Activated CD8-positive, alpha-beta memory T cell treated with anti-CD3 and anti-CD28 coated beads for 1 hour (primary cell): ENCODE measurements at places on chromosomes 5 and 9.
A peak's percentile ranks its signal among the peaks of the same experiment; 100 is the strongest.

DNA sequence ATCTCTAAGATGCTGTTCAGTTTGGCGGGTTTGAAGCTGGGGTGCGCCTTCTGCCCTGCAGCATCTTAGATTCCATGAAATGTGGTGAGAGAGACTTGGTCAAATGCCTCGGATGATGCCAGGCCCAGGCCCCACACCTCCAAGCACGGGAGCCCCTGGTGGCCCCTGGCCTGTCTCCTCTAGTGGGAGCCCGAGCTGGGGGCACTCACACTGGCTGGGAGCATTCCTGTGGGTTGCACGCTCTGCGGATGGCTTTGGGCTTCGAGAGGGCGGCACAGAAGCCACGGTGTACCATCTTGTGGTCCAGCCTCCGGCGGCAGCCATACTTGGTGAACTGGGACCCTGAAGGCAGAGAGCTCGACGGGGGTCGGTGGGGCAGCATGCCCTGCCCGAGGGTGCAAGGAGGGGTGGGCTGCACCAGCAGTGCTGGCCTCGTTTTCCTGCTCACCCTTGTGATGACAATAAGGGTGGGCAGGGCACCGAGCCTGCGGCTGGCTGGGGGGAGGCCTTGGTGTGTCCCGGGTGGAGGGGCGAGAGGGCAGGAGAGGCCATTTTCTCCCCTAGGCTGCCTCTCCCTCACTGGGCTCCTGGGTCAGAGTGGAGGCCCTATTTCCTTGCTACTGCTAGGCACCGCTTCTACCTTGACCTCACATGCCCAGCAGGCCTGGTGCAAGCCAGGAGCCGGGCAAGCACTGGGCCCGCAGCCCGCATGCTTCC is 65.8 kb downstream of the ZNF354C start:
- DNase-seq: no peak

DNA sequence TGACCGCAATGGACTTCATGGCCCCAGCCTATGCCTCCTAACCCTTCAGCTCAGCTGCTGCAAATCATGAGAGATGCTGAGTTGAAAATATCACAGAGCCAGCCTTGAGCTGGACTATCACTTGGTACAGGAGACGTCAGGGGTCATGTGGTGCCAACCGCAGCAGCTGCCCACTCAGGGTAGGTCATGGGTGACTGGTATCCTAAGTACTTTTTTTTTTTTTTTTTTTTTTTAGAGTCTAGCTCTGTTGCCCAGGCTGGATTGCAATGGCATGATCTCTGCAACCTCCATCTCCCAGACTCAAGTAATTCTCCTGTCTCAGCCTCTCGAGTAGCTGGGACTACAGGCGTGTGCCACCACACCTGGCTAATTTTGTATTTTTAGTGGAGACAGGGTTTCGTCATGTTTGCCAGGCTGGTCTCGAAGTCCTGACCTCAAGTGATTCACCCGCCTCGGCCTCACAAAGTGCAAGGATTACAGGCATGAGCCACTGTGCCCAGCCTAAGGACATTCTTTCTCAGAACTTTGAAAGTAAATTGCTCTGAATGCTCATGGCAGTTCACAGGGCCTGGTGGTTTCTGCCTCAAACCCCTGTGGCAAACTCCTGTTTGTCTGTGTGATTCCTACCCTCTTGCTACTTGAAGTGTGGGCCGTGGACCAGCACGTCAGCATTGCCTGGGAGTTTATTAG is 21.3 kb downstream of the WWC1 start:
- no peak for DNase-seq

- no peak for DNase-seq
These were observed 105.5 kb downstream of the STRBP start for GRCh38 chr9:123162791-123163345.

DNA sequence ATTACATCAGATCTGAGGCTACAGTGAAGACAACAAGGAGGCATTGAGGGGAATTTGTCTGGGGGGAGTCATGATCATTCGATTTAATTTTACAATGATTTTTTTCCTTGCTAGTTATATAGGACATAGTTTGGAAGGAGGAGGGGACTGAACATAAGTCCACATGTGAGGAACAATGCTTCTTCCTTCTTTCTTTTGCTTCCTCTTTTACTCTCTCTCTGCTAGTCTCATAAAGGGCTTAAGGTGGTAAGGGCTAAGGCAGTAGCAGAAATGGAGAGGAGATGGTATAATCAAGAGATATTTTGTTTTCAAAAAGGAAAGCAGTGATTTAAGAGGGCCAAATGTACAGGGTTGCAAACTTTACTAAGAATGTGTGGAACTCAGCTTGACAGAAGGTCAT is 64.3 kb downstream of the GRIN3A start:
- no peak for DNase-seq

DNA sequence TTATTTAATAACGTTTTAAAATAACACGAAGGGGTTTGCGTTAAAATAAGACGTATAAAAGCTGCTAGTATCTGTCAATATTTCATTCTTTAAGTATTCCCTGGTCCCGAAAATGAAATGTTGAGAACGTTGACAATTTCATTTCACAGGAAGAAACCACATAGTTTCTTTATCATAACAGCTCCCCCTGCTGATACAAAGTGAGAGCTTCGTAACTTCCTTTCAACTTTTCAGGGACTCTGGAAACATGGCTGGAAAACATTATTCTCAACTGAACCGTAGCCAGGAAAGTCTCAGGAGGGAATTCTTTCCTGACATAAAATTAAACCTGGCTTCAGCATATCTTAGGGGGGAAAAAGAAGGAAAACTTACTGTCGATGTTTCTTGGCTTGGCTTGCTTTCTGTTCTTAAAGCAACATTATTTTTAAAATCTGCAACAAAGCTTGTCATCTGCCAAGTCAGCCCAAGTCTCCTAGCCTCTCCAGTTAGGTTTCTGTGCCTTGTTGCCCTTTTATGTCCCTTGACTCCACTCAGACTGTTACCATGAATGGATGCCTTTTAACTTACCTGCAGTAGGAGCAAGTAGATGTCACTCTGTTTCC is 122.9 kb upstream of the DAB2 start:
- no peak for DNase-seq

GRCh38 chr9:112411626-112412027 is 31.7 kb downstream of the HSDL2 start:
- no peak for DNase-seq

DNA sequence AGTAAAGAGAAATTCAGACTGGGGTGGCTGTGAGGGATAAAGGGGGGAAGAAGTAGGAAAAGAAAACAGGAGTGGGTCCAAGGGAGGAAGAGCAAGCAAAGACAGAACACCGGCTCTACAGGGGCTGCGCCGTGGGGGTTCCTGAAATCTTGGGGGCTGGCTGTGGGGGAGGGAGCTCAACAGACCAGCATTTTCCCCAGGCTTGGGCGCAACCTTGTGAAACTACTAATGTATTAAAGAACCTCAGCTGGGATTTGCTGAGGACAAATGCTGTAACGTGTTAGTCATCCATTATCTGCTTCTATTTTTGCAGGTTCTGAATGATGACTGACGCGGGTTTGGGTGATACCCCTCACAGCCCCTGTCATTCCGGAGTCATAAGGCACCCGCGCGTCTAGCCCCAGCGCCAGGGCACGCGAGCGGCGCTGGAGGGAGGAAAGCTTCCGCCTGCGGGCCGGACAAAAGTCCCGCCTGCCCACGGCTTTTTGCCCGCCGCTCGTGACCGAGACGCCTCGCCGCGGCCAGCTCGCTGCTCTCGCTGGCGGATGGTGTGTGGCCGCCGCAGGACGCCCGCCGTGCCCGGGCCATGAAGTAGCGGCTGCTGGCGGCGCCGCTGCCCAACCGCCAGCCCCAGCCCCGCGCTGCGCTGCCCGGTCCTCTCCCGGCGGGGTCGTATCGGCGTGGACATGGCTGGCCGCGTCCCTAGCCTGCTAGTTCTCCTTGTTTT is 110.6 kb downstream of the PAM start:
- peak; percentile 13 for DNase-seq

DNA sequence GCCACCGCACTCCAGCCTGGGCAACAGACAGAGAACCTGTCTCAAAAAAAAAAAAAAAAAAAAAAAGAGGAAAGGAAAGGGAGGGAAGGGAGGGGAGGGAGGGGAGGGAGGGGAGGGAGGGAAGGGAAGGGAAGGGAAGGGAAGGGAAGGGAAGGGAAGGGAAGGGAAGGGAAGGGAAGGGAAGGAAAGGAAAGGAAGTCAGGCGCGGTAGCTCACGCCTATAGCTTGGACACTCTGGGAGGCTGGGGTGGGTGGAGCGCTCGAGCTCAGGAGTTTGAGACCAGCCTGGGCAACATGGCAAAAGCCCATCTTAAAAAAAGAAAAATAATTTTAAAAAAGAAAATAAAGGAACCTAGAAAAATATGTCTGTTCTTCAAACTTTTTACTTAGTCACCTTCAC is 56.0 kb upstream of the CER1 start:
- DNase-seq: no peak

DNA sequence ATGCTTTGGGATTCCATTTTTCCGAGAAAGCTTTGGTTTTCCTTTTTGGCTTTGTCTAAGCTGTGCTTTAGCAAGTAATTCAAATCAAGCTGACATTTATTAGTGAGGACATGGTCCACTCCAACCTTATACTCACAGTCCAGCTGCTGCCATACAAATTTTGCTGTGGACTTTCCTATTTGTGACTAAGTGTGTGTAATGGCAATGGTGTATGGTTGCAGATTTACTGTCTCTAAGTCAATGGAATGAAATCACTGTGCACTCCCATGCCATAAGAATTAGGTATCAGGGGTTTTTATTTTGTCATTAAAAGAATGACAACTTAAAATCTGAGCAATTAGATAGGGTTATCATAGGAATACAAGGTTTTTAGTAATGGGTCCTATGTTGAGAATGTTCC is 530.0 kb downstream of the CCDC171 start:
- DNase-seq: no peak

GRCh38 chr9:36030871-36031270 is 5.8 kb upstream of the RECK start:
- DNase-seq: no peak

DNA sequence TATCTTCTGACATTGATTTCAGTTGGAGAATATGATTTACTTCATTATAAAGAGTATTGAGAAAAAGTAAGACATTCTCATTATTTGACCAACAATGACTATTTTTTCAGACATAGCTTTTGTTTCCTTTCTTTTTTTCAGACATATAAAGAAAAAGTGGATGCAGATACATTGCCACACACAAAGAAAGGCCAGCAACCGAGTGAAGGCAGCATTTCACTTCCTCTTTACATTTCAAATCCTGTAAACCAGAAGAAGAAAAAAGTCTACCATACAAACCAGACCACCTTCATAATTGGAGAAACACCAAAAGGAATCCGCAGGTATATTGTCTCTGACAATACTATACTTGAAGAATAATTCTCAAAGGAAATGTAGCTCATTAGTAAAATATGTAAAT is 128.9 kb downstream of the ERCC6L2 start:
- DNase-seq: no peak

DNA sequence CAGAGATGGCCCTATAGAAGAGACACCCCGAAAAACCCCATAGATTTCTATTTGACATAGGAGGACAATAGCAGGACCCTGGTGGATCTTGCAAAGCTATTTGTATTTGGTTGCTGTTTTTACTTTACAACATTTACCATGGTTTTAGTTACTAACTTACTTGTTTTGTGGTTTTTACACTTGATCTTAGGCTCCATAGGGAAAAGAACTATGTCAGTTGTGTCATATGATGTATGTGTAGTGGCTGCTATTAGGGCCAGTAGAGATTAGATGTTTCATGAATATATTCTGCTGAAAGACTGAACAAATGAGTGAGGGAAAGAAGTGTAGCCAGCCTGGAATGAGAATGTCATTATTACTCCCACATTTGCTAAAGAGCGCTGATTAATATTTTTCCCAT is 388.1 kb downstream of the SEMA5A start:
- DNase-seq: no peak

- no peak for DNase-seq
These were observed 71.0 kb upstream of the EQTN start for GRCh38 chr9:27367921-27368315.

GRCh38 chr9:94079236-94079635 is 5.0 kb upstream of the PTPDC1 start:
- DNase-seq: no peak

DNA sequence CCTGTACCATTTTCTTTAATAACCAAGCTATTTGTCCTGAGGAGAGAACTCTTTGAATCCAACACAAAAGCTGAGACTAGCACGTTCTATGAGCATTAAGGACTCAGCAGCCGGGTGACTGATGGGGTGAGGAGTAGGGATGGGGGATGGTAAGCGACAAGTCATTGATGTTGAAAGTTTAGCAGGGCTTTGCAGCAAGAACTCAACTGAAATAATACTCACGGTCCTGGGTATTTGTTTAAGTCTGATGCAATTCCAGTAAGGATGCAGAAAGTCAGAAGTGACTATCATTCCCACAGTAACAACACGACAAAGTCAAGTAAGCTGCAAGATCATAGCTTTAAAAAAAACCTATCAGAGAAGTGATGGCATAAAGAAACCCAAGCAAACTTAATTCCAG is 131.1 kb downstream of the ACTL7B start:
- DNase-seq: no peak

- no peak for DNase-seq
These were observed 10.6 kb upstream of the NR3C1 start for GRCh38 chr5:143413958-143414669.

- DNase-seq: peak; percentile 90
These were observed at the start of gene WHRN for GRCh38 chr9:114505187-114506081. TSS of gene WHRN (minus strand) at chr9:114505473. CDS start at chr9:114504801, 672 bp downstream.

GRCh38 chr9:119938871-119939270 is 569.6 kb upstream of the BRINP1 start:
- no peak for DNase-seq
